ENCODE measurements at places on chromosomes 2 and 18.

- no peak for DNase-seq
Observed at GRCh38 chr2:133682906-133683305, 114.6 kb upstream of the NCKAP5 start.

DNA sequence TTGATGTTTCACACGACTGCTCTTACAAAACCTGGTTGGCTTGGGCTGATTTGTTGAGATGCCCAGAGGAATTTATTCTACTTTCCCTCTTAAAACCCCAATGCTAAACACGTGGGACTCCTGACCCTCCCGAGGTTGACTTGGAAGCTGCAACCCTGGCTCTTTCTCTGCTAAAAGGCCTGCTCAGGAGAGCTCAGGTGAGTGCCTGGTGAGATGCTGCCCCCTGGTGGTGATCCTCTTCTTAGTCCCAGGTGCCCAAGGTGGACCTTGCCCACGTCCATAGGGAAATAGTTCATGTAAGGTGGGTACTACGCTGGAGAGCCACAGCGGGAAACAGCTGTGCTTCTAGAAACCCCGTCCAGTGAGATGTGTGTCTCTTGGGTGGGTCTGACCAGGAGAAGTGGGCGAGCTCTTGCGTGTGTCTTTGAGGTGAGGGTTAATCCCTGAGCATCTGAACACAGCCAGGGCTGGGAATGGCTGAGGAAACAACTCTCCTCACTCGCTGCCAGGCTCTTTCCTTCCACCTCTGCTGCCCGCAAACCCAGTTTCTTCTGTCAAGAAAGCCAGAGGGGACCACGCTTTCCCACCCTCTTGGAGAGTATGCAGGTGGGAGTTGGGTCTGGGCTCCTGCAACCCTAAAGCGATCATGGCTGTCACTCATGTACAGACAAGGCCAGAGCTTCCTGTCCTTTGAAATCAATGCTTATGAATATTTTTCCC lies 25.5 kb upstream of the PXDN start:
- DNase-seq, result peak; percentile 75

DNA sequence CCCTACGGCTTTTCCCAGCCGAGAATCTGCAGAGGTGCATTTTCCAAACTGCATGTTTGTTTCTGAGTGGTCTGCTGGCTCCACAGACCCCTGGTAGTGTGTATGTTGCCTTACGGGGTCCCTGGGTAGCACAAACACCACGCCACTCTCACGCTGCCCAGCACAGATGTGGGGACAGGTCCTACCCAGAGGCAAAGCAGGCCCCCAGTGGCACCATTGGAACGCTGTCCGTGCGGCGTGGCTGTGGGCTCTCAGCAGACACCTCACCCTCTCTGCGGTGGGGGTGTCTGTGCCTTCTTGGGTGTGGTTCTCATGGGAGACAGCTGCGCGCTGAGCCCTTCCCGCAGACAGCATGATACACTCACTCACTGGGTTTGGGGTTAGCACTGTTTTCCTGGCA lies 137.4 kb downstream of the NFATC1 start:
- no peak for DNase-seq

- DNase-seq, result no peak
Observed at GRCh38 chr2:104658904-104659591, 194.9 kb upstream of the POU3F3 start.

GRCh38 chr2:71704131-71704561 lies 250.8 kb downstream of the DYSF start:
- DNase-seq, result no peak

DNA sequence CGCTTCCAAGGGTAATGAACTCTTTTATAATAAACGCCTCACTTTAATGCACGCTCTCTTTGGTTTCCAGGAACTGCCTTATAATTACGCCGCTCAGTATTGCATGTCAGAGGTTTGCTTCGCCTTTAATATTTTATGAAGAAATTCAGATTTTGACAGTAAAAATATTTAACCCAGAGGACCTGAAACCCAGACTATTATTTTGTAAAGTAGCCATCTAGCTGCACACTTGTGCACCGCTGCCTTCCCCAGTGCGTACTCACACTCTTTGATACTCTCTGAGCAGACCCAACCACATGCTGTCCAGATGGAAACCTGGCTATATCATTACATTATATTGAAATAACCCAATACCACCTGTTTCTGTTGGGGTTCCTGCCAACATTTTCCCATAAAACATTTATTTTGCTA lies 270.1 kb downstream of the C1D start:
- DNase-seq, result no peak

GRCh38 chr2:162126527-162126926 lies 25.5 kb downstream of the GCG start:
- DNase-seq, result no peak

DNA sequence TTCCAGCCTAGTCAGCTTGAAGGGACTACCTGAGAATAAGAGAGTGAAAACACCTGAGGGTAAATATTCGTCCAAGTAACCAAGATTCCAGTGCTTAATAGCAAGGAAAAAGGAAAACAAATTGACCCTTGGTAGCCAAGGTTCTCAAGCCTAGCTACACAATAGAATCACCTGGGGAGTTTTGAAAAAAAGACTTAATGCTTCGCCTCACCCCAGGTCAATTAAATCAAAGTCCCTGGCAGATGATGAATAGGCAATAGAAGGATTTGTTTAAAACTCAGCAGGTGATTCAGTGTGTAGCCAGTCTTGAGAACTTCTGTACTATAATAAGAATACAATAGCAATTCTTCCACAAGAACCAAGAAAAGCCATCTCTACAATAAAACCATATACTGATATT lies 500.2 kb downstream of the XIRP2 start:
- no peak for DNase-seq

- no peak for DNase-seq
Observed at GRCh38 chr2:174663550-174663949, 65.9 kb upstream of the WIPF1 start.

GRCh38 chr2:233189025-233189424 lies 62.4 kb upstream of the ATG16L1 start:
- no peak for DNase-seq

GRCh38 chr2:168697668-168698121 lies 104.7 kb upstream of the NOSTRIN start:
- no peak for DNase-seq

DNA sequence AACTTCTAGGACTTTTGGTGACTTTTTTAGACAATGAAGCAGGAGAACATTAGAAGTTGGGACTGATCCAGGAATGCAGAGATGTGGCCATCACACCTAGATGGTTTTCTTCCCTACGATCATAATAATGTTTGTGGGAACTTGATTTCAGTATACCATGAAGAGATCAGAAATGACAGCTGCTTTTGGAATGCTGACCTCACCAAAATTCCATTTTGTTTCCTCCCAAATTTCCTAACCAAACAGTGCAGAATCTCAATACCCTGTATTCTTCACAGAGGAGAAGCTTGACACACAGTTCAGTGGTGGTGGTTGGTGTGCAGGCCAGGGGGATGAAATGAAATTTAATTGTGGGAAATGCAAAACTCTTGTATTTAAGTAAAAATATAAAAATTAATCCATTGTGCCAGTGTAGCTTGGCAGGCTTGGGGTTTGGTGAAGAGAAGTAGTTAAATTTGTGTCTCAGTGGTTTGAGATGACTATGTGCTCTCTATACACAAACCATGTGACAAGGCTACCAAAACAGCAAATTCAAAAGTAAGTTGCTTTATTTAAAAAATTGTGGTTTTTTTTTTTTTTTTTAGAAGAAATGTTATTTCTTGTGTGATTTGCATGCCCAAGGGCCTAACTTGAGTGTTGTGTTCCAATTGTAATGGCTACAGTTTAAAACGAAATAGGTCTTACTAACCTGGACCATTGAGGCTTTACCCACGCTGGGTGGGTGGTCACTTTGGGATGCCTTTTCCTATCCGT lies 252.4 kb downstream of the LPIN1 start:
- DNase-seq, result no peak

- no peak for DNase-seq
Observed at GRCh38 chr18:75581336-75582131, 154.0 kb upstream of the SMIM21 start.
